ENCODE measurements at places on chromosomes 5 and 9.

- no peak for DNase-seq
Observed at GRCh38 chr5:149781612-149782011, 51.5 kb downstream of the PPARGC1B start.

GRCh38 chr5:87361031-87361445, 51.7 kb downstream of the CCNH start:
- DNase-seq: peak; percentile 12

GRCh38 chr9:107778661-107779060, 289.1 kb upstream of the KLF4 start:
- no peak for DNase-seq

DNA sequence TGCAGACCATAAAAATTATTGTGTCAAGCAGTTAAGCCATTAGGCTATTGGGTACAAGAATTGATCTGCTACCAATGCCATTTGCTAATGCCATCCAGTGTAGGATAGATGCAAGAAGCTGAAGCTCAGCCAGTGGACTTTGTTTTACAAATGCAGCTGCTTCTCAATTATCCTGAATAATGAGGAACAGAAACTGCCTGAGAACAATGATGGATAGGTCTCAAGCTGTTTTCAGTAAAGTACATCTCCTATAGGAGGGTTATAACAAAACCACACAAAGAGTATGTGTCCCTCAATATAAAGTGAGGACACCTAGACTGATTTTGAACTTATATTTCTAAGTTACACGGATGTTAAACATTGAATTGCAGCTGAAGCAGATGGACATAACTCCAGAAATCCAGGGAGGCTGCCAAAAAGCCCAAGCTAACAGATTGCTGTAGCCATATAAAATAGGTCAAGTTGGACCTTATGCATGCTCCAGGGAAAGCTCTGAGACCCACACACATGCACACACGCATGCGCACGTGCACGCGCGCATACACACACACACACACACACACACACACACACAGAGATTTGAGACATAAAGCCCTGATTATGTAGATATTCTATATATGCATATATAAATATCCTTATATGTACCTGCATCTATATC, 482.7 kb upstream of the CD180 start:
- DNase-seq: no peak

DNA sequence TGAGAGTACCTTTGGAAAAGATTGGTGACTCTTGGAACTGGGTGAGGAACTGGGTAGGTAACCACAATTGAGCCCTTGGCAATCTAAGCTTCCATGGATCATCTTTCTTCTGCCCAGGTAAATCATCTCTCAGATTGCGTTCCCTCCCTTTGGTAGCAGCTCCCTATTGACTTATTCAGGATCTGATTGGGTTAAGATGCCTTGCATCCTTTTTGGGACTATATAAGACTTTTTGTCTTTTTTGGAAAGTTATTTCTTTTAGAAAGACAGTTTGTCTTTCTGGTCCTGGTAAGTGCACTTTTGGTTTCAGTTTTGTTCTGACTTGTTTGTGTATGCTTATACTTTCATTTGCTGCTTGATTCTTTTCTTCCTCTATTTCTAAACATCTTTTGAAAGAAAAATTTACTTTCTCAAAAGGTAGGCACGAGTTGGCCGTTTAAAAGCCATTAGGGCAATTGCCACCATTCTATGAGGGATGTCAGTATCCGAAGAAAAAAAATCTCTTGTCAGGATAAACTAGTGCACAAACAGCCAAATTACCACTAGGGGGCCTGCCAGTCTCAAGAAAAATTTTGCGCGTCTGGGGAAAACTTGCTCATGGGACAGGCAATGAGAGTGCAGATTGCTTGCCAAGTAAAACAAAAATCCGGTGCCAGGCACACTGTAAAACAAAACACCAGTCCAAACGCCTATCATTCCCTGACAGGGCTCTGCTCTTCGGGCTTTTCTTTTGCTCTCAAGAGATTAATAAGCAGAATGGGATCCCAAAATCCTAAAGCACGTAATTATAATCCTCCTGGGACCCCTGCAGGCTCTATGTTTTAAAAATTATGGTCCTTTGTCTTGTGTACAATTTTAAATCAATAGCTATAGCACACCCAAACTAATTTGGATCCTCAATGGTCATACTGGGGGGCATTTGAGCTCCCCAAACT, 12.8 kb downstream of the OR1J1 start:
- DNase-seq: peak; percentile 85

- no peak for DNase-seq
Observed at GRCh38 chr9:107350443-107350842, 67.4 kb downstream of the RAD23B start.

DNA sequence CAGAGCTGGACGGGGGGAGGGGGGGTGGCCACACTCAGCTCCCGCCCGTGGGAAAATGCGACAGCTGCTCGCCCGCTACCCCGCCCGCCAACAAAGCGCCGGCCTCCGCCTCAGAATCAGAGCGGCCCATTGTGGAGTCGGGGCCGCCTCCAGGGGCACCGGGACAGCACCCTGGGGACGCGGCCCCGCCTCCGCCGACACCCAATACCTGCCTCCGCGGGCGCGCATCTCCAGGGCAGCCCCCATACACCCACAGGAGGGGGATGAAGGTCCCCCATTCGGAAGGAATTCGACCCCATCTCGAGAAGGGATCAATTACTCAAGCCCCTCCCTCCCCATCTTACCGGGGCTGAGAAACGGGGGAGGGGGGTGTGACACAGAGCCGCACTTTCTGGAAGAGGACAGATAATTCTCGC, 1.3 kb downstream of the NOTCH1 start:
- DNase-seq: peak; percentile 59

DNA sequence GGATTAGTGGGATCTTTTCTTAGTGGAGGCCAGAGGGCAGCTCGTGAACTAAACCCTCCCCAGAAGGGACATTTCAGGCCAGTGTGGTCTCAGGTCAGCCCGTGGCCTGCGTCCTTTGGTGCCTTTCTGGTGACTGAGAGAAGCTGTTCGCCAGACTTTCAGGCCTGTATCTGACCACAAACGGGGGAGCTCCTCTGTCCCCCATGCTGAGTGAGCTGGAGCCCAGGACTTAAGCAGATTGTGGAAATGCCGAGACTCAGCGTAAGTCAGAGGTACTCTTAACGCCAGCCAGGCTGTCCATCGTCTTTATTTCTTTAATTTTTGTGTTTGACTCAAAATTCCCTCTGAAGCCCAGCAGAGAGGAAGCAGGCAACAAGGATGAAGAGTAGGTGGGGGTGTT, 54.8 kb upstream of the NCS1 start:
- DNase-seq: no peak

DNA sequence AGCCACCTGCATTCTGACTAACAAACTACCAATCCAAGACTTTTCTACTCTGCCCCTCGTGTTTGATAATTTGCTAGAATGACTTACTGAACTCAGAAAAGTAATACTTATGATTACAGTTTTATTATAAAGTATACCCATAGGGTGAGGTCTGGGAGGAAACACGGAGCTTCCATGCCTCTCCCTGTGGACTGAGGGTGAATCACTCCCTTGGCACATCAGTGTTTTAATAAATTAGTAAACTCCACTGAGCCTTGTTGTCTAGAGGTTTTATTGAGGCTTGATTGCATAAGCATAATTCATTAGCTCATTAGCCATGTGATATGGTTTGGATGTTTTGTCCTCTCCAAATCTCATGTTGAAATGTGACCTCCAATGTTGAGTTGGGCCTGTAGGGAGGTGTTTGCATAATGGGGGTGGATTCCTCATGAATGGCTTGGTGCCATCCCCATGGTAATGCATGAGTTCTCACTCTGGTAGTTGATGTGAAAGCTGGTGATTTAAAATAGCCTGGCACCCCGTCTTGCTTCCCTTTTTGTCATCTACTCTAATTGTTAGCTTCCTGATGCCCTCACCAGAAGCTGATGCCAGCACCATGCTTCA, 233.6 kb upstream of the TRPC7 start:
- peak; percentile 4 for DNase-seq

GRCh38 chr9:110007477-110008270, 200.3 kb downstream of the C9orf152 start:
- no peak for DNase-seq

GRCh38 chr9:126367139-126367538, 40.5 kb downstream of the MVB12B start:
- no peak for DNase-seq

DNA sequence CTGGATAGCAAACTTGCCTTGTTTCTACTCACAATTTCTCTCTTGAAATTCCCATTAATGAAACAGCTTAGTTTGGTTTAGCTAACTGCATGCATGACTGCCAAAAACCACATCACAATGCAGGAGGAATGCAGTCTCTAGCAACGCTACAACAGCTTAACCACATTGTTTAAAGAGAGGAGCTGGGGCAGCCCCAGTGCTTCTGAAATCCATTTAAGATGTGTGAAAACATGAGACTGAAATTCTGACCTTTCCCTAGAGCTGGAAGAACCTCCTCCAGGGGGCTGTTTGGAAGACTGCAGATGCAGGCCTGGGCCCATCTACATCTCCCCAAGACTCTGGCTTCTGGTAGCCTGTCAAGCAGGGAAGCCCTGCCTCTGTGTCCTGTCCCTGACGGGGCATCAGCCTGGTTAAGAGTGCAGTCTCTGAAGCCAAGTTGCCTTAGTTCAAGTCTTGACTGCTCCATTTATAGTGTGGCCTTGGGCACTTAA, 157.1 kb downstream of the ZNF462 start:
- DNase-seq: peak; percentile 90

DNA sequence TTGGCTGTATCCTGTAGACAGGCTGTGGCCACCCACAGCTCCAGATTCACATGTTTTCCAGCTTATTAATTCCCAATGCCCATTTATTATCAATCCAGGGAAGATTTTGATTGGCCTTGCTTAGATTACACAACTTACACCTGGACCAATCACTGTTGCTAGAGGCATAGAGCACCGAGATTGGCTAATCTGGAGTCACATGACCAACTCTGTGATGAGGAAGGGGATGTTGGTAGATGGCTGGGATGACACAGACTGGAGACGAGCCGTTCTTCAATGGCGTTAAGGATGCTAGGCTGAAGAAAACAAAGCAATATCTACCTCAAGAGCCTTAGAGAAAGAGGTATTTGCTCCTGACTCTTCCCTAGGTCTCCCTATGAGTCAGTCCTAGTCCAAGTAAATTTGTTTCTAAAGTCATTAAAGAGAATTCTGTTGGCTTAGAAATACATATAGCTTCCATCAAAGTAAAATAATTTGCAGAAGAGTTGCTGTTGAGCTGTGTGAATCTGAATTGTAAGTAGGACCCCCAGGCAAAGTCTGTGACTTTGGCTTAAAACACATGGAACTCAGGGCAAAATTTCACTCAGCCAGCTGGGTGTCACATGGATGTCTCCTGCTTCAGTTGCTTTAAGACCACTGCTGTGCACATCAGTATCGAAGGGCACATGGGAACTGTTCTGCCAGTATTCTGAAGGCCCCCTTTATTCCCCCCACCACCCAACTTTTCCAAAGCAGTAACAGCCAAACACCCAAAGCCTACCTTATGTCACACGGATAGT, 326.4 kb upstream of the KLF4 start:
- no peak for DNase-seq

DNA sequence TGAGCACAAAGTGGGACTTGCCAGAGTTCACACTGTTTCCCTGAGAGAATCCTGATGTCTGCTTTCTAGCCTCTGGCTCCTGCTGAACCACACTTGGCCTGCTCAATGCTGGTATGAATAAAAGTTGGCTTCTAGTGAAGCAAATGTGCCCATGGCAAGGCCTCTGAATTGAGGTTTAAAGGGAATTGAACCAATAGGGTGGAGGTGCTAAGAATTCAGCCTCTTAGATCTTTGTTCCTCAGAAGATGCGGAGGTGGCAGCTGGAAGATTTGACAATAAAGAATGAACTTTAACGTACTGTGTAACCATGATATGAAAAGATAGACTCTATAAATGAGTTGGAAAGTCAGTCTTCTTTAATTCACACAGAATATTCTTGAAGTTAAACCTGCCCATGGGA, 57.2 kb downstream of the RASGRF2 start:
- DNase-seq: no peak

- DNase-seq: no peak
Observed at GRCh38 chr9:17800418-17800817, 221.6 kb downstream of the SH3GL2 start.

- no peak for DNase-seq
Observed at GRCh38 chr9:19490269-19490668, 81.5 kb downstream of the ACER2 start.

DNA sequence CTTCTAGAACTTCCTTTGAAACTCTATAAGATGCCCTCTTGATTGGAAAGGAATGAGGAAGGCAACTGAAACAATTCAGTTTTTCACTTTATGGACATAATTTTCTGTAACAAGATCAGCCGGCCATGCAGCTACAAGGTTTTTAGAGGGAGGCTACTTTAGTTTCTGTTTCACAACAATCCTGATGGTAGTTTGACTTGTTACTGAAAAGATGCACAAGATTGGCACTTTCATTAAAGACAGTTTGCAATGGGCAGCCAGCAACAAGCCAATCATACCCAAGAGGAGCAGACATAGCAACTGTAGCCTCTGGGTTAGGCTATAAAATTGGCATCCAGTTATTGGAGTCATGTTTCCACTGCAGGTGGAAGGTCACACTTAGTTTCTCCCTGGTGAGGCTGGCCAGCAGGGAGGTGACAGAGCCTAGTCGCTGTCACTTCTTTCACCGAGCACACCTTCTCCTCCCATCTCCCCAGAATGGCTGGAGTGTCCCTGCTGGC, 74.3 kb upstream of the TGFBR1 start:
- DNase-seq: no peak

GRCh38 chr9:81397481-81398381, 291.6 kb downstream of the TLE1 start:
- no peak for DNase-seq

DNA sequence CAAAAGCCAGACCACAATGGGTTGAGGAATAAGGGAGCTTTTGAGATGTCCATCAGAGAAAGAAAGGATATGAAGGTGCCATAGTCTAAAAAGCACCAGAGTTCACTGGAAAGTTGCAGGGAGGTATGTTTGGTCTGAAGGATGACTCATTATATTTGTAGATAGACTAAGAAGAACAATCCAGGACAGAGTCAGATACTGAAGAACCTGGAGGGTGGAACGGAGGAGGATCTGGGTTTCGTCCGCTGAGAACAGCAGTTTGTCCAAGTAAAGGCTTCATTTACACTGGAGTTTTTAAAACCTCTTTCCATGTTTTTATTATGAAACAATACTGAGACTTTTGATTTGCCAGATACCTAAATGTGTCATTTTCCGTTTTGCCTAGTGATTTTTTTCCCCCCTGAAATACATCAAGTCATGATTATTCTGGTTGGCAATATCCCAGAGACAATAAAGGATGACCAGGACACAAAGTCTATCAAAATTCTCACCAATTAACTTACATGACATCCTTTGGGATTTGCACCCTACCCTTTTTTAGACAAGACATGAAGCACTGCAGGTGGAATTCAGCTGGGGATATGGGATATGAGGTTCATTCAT, 219.9 kb downstream of the MLLT3 start:
- no peak for DNase-seq

DNA sequence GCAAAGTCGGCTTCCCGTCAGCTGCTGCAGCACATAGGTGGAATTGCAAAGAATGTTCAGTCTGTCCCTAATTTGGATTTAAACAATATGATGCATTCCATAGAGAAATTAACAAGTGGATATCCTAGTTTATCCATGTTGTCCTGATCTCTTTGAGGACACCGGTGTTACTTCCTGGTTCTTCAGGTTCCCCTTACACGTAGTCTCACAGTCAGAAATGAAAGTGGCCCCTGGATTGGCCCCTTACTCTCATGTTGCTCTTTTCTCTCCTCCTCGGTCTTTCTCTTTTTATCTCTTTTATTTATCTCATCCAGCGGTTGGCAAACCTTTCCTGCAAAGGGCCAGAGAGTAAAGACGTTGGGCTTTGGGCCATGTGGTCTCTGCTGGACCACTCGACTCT, 265.1 kb downstream of the GAS1 start:
- DNase-seq: no peak

All from foreskin fibroblast (primary cell).